ENCODE measurements at places on chromosomes 3 and 15. TPM values are rescaled to one million over a fixed set of nuclear protein-coding genes. Genes with fewer than 3 reads are reported as not detected.

DNA sequence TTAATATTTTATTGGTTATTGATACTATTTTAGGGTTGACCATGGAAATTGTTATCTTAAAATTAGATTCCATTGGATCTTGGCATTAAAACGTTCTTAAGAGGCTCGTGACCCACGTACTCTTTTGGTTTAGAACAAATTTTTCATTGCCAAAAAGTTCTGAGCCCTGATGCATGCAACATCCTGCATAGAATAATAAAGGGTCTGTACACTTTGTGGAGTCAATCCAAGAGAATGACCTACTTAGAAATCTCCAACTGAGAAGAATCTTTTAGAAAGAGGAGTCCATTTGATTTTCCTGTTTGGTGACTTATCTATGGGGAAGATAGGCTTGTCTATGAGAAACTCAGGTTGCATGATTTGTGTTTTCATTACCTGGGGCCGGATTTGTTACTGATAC is 404.2 kb upstream of the RGMA start:
- DNase-seq, result no peak

DNA sequence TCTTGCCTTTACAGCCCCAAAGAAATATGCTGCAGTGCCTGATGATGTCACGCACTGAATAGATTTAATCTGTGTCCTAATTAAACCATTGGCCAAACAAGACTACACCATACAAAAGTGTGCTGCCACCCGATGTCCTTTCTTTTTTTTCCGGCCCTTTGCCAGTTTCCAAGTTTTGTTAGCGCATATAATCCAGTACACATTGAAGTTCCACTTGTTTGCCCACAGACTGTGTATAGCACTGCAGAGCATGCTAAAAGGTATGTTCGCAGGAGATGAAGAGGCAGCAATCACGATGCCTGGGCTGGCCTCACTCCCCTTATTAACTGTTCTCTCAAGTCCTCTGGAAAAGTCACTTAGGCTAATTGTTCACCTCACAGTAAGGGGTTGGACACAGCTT is 26.8 kb downstream of the MRPS25 start:
- no peak for DNase-seq

DNA sequence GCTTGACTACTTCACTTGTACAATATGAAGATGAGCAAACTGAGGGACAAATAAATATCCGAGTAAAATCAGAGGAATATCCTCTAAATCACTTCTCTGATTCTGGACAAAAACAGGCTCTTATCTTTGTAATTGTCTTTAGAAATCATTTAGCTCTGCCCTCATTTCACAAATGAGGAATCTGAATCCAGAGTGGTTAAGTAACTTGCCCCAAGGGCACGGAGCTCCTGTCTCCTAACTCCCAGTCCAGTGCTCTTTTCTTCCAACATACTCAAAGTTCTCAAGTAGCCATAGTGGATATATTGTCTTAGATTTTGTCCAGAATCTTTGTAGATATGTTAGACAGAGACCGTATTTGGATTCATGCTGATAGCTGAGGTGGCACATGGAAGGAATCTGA is 156.0 kb downstream of the TP63 start:
- DNase-seq, result no peak

- DNase-seq, result no peak
These were observed 196.4 kb downstream of the CADPS start for GRCh38 chr3:62678841-62679240.

DNA sequence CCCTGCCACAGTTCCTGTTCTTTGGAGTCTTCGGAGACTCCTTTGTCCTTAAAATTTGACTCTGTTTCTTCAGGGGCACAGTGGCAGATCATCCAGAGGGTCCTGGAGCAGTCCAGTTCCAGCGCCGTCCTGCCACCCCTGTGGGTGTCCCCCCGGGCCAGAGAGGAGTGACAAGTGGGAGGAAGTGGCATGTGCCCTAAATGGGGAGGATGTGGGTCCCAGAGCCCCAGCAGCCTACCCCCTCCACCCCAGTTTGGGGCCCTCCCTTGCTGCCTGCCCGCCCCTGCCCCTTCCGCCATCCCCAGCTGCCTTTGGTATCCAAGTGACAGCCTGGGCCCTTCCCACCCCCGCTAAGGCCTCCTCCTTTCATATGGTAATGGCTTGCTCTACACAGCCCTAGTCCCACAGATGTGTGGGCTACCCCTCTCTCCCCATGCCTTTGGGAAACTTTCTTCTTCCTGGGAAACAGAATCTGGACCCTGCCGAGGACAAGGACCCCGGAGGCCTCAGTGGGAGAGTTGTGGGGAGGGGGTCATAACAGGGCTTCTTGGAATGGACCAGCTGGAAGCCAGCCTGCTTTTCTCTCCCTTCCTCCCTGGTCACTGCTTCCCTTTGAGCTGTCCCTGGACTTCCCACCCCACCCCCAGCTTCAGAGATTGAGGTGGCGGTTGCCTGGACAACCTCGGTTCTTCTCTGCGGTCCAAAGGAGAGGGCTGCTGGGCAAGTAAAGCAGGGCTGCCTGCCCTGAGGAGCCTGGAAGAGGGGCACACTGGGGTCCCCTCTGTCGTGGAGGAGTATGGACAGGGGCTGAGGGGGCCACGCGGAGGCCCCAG is 43.2 kb downstream of the KLHL25 start:
- DNase-seq, result no peak

GRCh38 chr3:96814651-96815567 is 515 bp downstream of the EPHA6 start:
- no peak for DNase-seq

CPN2 gene
- total RNA-seq, result not detected

GRCh38 chr3:171186383-171186782 is 159.9 kb upstream of the SLC2A2 start:
- DNase-seq, result no peak

DNA sequence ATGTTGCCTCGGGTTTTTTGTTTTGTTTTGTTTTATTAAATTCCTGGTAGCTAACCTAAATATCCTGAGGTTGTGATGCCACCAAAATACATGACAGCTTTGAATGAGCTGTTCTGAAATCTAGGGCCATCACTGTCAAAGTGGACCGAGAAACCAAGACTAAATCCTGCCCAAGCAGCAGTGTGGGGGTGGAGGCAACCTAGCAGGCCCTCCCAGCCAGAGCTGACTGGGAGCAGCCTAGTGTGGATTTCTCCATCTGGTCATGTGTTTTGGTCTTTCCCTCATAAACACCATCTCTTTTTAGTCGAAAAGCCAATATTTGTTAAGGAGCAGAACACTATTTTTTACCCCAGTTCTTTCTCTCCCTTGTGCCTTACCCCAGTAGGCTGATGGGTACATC is 52.2 kb downstream of the LARS2 start:
- no peak for DNase-seq

- no peak for DNase-seq
These were observed 297.1 kb upstream of the MME start for GRCh38 chr3:154783061-154783460.

- no peak for DNase-seq
These were observed 428.7 kb downstream of the TBC1D5 start for GRCh38 chr3:17313746-17314145.

DNA sequence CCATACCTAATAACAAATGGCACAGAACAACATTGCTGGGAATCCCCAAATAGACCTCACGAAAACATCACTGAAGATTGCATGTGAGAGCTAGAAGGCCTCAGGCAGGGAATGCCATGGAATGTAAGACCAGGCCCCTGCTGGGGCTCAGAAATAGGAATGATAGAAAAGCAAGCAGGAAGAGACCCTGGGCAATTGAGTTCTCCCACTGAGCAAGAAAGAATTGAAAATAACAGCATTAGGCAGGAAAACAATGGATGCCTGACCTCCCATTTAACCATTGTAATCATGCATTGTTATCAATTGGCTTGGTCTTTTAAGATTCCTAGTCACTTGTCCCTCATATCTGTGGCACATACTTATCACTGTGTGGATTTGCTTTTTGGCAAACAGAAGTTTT is 581.6 kb downstream of the FHIT start:
- DNase-seq, result no peak

DNA sequence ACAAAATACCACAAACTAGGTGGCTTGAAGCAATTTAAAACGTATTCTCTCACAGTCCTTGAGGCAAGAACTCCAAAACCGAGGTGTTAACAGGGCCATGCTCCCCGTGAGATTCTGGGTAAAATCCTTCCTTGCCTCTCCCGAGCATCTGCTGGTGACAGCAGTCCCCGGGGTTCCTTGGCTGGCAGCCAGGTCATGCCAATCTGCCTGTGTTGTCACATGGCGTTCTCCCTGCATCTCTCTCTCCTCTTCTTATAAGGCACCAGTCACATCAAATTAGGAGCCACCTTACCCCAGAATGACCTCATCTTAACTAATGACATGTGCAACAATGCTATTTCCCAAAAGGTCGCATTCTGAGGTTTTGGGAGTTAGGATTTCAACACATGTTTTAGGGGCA is 26.3 kb upstream of the LRRN1 start:
- no peak for DNase-seq

GRCh38 chr3:111943533-111943932 is 35.3 kb upstream of the ABHD10 start:
- DNase-seq, result no peak

RRP9 gene
- 18.6 TPM for total RNA-seq

DNAJB8 gene
- not detected for total RNA-seq

DNA sequence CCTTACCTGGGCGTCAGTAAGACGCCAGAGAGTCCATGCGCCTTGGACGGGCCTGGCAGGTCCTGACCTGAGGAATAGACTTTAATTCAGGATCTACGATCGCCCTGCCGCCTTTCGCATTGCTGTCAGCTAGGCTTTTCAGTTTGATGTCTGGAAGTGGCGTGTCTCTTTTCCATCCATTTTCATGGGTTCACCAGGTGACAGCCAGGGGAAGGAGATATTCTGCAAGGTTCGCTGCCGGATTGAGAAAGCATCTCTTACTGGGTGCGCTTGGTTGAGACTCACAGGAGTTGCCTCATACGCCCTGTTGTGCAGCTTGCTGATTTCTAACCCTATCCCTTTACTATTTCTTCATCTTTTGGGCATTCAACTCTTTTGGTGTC is 7.4 kb downstream of the EPHA3 start:
- DNase-seq, result no peak

- no peak for DNase-seq
These were observed 63.8 kb downstream of the ATP1B3 start for GRCh38 chr3:141940194-141940776.

GRCh38 chr15:62625429-62626033 is 417.0 kb upstream of the TPM1 start:
- no peak for DNase-seq

DNA sequence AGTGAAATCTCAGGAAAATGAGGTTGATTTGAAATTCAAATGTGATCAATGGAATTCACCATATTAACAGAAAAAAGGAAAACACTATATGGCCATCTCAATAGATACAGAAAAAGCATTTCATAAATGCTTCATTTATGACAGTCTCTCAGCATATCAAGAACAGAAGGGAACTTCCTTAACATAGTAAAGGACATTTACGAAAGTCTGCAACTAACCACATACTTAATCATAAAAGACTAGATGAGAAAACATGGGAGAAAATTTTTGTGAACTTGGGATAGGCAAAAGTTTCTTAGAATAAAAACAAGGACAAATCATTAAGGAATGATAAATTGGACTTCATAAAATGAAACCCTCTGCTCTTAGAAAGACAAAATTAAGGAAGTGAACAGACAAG is 24.7 kb upstream of the TIPARP start:
- no peak for DNase-seq

DNA sequence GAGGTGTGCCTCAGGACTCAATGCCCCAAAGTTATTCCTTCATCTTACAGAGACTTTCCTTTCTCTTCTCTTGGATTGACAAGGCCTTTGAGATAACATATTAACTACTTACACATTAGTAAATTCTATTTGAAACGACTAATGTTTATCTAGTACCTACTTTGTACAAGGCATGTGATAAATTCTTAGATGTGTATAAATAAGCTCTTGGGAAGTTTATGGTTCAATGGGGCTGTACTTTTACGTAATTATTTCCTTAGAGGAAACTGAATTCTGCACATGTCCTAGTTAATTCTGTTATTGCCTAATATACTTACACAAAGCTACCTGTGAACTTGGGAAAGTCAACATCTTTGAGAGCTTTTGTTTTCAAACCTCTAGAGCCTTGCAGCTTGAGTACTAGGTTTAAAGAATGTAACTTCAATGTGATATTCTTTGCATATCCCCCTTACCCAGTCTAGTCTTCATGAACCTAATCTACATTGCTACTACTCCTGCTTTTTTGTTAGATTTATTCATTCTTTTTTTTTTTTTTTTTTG is 58.5 kb upstream of the RAP2B start:
- DNase-seq, result no peak

LYZL4 gene
- not detected for total RNA-seq

LNP1 gene
- total RNA-seq, result 0.77 TPM

CHRD gene
- total RNA-seq, result 0.63 TPM

GRCh38 chr15:31062310-31062847 is 39.1 kb downstream of the TRPM1 start:
- DNase-seq, result no peak

- DNase-seq, result no peak
These were observed 36.1 kb downstream of the ABTB1 start for GRCh38 chr3:127708837-127709236.

DNA sequence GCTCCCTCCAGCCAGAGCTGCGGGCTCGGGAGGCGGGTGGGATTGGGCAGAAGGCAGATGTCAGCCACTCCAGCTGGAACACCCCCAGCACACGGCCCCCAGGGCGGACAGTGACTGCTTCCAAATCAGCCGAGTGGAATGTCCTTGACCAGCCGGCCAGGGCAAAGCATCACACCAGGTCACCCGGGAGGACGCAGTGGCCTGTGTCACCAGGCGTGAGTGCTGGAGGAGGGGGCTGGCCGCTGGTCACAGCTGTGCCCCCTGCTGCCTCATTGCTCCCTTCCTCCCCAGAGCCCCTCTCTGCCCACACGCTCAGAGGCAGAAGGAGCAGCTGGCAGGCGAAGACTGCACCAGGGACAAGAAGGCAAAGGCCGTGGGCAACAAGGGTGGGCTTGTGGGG is 33.5 kb downstream of the NTRK3 start:
- no peak for DNase-seq

DNA sequence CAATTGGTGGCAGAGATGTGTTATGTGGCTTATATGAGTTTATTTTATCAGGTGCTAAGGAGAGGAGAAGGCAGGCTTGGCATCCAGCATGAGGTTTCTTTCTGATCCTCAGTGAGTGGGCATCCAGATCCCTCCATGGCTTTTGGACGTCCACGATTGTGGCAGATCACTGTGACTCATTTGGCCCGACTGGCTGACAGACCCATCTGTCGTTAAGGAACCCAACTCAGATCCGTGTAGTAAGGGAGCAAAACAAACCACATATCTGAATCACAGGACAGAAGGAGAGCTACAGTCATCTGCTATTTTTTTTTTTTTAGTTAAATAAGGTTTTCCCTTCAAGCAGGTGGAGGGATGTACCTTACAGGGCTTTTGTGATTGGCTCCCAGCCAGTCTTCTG is 197.0 kb upstream of the KCNH8 start:
- DNase-seq, result no peak

THPO gene
- total RNA-seq, result under 0.01 TPM

DNA sequence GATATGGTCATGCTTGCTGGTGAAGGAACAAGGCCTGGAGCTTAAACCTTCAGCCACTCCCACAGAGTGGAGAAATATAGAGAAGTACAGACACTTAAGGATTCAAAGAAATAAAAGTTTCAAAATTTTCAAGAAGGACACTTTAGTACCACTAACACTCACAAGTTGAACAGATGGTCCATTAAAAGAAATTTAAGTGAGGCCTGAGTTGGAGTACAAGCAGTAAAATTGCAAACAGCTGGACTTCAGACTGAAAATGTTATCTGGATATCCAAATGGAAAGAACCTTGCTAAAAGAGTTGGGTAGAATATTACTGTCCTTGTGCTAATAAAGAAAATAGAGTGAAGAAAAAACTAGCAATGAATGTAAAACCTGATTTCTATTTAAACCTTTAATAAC is 397.1 kb upstream of the KCNMB2 start:
- DNase-seq, result no peak

GRCh38 chr3:43330981-43331380 is 44.6 kb downstream of the SNRK start:
- DNase-seq, result no peak
